GOT3 (cell line): ENCODE measurements at places on chromosomes 2 and 18.

DNA sequence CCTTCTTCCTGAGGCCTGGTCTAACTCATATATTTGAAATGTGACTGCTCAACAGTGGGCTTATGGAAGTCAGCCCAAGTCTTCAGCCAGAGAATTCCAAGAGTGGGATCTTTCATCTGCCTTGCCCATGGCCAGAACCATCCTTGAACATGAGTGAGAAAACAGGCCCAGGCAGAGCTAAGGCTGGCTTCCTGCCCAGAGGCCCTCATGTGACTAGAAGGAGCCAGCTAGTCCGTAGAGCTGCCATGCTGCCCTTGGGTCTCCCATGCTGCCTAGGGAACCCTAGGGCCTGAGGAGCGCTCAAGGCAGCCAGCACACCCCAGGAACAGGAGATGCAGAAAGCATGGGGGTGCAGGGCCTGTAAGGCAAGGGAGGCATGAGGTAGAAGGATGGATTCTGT lies 203.6 kb downstream of the FHOD3 start:
- no peak for DNase-seq

GRCh38 chr2:100821255-100821910 lies 1.4 kb downstream of the NPAS2 start:
- no peak for DNase-seq

DNA sequence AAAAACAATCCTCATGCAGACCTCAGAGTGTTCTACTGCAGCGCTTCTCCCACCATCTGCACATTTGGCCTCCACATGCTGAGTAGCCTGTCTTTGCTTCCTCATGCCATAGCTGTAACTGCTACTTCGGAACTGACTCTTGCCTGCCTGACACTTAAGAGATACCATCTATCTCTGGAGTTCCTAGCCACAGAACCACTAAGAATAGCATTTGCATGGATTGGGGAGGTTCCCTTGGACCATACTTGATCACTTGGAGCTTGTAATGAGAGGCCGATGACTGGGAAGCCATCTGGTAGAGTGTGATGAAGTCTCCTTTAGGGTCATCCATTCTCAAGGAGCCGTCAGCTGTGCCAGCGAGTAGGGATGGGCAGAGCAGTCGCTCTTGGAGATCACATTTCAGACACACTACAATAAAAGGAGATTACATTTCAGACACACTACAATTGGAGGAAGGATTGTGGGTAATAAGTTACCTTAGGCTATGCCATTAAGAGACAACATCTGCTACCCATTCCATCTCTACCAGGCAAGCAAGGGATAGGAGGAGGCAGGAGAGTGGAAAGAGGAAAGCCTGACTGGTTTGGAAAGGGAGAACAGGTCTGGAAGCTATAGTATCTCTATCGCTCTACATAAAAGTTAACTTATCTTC lies 21.8 kb downstream of the DOK1 start:
- no peak for DNase-seq

GRCh38 chr18:74006143-74006542 lies 141.5 kb downstream of the FBXO15 start:
- DNase-seq: no peak
